NCI-H2081 treated with DMSO at 0.1 percent for 48 hours (cell line): ENCODE measurements at places on chromosomes 7 and 10.

DNA sequence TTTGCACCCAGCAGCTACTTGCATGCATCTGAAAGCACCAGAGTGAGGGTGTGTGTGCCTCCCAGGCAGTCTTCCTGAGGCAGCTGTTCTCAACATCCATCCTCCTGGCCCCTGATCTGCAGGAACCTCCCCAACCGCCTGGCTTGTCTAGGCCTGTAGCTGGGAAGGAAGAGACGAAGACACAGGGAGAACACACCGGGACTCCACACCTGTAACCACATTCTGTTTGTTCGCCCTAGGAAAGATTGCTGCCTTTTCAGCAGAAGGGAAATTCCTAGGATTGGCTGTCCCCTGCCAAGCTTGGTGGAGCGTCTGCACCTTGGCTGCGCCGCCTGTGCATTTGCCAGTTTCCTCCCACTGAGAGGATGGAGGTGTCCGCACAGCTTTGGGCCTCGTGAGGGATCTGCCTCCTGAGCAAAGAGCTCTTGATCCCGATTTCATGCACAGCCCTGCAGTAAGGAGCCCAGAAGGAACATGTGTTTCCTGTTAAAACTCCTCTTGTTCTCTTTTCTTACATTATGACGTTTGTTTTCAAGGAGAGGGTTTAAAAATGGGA is 154.6 kb downstream of the TPST1 start:
- no peak for DNase-seq

- no peak for DNase-seq
Measured at GRCh38 chr10:71312220-71312619, 6.8 kb upstream of the SLC29A3 start.

DNA sequence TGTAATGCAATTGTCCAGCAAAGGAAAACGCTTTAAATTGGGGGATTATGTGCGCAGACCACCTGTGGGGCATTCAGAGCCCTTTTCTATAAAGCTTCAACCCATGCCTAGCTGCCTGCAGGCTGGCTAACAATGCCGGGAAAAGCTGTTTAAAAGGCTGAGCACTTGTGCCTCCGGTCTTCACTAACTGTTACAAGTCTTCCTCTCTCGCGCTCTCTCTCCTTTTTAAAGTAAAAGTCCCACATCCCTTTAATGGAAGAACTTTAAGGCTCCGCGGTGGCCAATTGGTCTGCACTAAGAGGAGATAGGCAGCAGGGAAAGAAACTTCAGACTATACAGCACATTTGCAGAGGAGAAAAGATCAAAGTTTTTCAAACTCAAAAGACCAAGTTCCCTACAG is 4.6 kb downstream of the FZD8 start:
- no peak for DNase-seq

- DNase-seq = peak; percentile 2
Measured at GRCh38 chr10:95374597-95375209, 83.9 kb upstream of the PDLIM1 start.

- DNase-seq = no peak
Measured at GRCh38 chr10:118596426-118597124, 1.1 kb upstream of the PRLHR start.

- DNase-seq = no peak
Measured at GRCh38 chr10:29344073-29344820, 55.4 kb downstream of the LYZL1 start.

- DNase-seq = no peak
Measured at GRCh38 chr7:105474045-105474444, 48.0 kb downstream of the PUS7 start.

- no peak for DNase-seq
Measured at GRCh38 chr10:110772454-110773025, 99.2 kb upstream of the PDCD4 start.

DNA sequence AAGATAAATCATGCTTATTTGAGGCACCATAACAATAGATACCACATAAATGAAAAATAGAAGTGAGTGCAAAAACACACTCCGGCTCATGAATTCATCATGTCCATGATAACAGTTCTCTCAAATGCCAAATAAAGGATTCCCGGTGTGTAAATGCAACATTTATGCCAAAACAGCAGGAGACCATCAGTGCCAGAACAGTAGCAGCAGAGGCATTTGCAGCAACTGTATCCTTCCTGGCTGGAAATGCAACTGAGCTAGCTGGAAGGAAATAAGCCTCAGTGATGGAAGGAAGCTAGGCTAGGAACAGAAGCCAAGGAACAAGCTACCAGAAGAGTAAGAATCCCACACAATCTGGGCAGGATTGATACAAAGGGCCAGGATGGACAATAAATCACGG is 79.9 kb upstream of the THSD7A start:
- no peak for DNase-seq

DNA sequence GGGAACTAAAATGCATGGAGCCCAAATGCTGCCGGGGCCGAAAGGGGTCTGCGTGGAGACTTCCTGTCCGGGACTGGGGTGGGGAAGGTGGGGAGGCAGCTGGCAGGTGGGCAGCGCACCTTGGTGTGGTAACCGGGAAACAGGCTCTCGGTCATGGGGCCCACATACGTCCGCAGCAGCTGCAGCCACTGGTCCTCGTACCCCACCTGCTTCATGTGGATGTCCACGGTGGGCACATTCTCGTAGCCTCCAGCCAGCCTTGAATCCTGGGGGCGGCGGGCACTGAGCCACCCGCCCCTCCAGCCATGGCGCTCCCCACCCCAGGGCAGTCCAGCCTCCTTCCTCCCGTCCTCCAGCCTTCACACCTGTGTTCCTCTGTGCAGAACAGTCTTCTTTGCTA is 6.6 kb upstream of the MOGAT3 start:
- DNase-seq = no peak

DNA sequence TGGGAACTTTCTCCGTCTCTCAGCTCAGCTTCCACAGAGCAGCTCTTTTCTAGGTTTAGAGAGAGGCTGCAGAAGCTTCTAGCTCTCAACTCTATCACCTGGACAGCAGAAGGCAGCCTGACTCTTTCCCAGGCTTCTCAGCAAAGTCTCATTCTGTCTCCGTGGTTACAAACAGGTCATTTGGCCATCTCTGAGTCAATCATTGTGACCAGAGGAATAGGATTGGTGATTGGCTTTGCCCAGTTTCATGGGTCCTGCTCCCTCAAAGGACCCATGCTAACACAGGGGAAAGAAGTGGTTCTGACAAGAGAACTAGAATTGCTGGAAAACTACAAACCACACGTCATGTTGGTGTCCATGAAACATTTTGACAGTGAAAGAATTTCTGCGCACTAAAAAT is 43.6 kb downstream of the PRR15 start:
- DNase-seq = no peak

GRCh38 chr7:45911311-45911710 is 9.8 kb downstream of the IGFBP3 start:
- no peak for DNase-seq

- no peak for DNase-seq
Measured at GRCh38 chr10:14531974-14532373, 201.2 kb upstream of the FRMD4A start.

DNA sequence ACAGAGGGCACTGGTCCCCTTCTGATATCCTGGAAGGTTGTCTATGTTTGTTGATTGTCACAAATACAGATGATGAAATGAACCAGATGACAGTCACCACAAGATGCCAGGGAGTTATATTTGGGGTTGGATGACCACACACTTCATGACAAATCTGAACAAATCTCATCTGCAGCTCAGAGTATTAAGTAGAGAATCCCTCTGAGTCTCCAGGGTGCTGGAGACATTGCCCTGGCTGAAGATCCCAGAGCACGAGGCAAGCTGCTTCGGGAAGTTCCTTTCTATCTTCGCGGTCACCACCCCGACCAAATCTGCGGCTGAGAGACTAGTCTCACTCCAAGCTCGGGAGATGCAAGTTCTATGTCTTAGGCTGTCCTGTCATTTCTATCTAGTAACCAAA is 9.0 kb downstream of the DENND2A start:
- DNase-seq = no peak

DNA sequence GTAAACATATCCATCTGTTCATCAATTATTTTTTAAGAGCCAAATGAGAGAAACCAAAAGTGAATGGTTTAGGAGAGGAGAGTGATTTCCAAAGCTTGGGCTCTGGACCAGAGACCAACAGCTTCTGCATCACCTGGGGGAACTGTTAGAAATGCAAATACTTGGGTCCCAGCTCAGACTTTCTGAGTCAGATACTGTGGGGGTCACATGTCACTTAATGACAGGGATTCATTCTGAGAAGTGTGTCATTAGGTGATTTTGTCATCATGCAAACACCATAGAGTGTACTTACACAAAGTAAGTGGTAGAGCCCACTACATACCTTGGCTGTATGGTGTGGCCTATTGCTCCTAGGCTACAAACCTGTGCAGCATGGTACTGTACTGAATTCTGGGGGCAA is 128.5 kb upstream of the PRR15 start:
- DNase-seq = no peak

DNA sequence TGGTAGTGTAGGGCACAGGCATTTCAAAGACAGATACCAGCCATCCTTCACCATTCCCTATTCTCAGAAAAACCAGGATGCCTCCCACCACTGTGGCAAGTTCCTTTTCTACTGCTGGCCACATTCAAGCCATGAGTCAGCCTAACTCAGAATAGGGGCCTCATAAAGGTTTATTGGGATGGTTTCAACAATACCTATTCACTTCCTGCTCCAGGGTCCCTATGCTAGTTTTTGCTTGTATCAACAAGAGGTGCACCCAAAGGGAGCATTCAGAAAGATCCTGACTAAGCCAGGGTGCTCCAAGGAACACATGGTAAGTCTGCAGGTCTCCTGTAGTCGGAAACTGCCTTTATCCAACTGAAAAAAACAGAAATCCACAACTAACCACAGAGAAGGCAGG is 76.9 kb upstream of the EGR2 start:
- DNase-seq = no peak

DNA sequence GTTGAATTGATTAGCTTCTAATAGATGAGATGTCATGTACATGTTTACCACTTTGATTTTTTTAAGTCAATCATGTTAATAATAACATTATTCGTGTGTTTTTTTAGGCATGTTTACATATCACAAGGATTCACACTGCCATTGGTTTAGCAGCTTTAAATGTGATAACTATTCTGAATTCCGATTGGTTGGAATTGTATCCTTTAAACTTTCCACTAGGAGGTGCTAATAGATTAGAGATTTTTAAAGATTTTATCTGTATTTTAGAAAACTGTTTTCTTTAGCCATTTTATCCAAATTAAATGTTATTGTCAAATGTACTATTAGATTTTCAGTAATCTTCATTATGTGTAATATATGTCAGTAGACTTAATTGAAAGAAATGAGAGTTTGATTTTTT is 83.2 kb downstream of the HECTD2 start:
- no peak for DNase-seq

GRCh38 chr10:43703286-43703685 is 54.6 kb upstream of the ZNF32 start:
- DNase-seq = no peak

GRCh38 chr7:117750612-117751563 is 122.4 kb downstream of the CTTNBP2 start:
- no peak for DNase-seq

DNA sequence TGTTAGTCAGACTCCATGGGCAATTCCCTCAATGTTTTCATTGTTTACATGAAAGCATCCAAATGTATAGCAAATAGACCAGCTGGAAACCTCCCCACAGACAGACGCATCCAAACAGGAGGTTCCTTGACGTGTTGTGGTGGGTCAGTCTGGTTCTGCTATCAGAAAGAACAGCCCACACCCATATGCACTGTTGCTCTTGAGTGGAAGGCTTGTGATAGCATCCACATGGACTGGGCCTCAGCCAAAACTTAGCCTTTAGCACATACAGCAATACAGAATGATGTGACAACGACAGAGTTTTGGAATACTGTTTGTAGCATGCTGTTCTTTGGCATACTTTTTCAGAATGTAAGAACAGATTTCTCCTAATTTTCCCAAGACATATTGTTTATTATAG is 299.2 kb upstream of the ETV1 start:
- DNase-seq = no peak

GRCh38 chr10:15843695-15844094 is 16.6 kb downstream of the MINDY3 start:
- DNase-seq = no peak

- no peak for DNase-seq
Measured at GRCh38 chr7:37007691-37008090, 283.4 kb upstream of the AOAH start.

- DNase-seq = no peak
Measured at GRCh38 chr10:71575934-71576801, 143.4 kb downstream of the C10orf105 start.

- no peak for DNase-seq
Measured at GRCh38 chr7:104895522-104896236, 118.3 kb upstream of the KMT2E start.

DNA sequence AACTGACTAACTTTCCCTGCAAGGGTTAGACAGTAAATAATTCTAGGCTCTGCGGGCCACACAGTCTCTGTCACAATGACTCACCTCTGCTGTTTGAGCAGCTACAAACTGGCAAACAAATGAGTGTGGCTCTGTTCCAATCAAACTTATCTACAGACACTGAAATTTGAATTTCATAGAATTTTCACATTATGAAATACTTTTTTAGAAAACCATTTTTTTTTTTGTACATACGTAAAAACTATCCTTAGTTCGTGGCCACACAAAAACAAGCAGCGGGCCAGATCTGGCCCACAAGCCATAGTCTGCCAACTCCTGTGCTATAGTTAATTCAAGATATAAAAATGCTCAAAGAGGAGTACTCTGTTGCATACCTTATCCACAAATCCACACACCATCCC is 32.6 kb downstream of the PIP4K2A start:
- DNase-seq = no peak

DNA sequence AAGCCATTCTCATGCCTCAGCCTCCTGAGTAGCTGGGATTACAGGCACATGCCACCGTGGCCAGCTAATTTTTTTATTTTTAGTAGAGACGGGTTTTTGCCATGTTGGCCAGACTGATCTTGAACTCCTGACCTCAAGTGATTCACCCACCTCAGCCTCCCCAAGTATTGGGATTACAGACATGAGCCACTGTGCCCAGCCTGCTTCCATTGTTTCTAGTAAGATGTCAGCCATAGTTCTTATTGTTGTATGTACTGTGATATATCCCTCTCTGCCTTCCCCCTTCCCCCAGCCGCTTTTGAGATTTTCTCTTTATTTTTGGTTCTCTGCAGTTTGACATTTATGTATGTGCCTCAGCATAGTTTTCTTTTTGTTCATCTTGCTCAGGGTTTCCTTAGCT is 87.9 kb upstream of the KLF14 start:
- no peak for DNase-seq

DNA sequence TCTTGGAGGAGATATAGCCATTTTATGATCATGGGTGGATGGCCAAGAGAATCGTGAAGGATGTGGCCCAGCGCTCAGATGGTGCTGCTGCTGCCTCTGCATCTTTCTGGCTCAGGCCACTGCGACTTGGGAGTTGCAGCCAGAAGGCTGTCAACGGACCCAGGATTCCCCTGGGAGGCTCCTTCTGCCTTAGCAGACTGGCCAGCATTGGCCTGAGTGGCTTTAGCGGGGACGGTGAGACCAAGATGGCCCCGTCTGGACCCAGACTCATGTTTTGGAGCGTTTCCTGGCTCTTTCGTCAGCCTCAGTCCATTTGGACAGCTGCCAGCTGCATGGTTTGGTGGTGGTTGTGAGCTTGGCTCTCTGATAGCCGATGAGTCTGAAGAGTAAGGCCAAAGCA is 97.2 kb downstream of the GALNT17 start:
- no peak for DNase-seq
